ENCODE measurements at places on chromosomes 7 and 10.

DNA sequence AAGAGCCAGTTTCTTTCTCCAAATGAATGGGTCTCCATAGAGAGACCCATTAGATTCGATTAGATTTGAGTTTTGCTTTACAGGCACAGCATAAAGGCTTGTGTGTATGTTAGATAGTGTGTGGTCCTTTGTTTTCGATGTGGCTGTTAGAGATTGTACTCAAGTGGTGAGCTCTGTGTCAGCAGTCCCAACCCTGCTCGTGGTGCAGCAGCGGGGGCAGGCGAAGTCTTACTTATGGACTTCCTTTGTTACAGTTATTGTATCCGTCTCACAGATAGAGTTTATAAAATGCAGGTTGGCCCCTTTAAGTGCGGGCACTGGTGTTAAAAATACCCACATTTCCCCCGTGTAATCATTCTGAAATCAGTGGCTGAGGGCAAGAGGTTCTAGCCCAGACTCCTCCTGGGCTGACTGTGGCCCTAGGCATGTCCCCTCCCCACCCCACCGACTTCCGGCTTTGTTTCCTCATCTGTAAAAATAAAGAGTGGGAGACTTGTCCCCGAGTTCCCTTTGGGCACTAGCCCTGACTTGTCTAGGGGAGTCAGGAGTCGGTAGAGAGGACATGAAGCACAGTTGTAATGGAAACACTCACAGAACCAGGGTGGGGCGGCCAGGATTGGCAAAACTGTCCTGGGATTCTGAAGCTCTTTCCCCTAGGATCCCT lies 28.6 kb downstream of the MTURN start:
- DNase-seq: no peak

DNA sequence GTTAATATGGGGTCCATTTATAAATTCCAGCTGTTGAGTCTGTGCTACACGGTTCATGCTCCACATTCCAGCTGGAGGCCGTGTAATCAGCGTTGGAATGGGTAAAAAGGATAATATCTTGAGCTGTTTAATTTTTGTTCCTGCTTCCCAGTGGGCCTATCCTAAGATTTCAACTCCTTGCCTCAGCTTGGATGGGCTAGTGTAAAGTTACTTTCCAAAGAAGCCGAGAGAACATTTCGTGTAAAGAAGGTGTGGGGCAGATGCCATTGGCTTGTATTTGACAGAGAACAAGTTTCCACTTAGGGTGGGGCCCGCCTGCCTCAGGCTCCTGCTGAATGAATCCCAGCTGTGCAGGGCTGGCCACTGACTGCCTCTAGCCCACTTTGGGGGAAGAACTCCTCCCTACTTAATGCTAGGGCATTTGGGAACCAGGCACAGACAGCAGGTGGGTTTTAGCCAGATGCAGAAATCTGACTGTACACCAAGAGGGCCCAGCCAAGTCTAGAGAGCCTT lies 125.9 kb upstream of the LYZL2 start:
- DNase-seq: no peak

- DNase-seq: no peak
Observed at GRCh38 chr10:77274046-77274795, 363.4 kb downstream of the KCNMA1 start.

DNA sequence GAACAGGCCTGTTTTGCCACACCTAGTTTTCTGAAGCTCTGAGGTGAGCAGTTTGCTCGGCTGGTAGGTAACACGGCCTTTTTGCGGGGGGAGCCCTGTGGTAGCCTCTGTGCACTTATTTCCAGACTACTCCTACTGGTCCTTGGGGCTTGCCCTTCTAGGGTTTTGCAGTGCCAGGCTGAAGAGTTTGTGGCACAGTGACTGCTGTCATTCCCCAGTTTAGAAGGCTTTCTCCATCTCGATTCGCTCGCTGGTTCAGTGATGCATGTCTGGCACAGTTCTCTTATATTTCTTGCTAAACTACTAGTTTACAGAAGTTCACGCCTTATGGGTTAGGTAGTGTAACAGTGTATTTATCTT lies 711 bp downstream of the KIF20B start:
- no peak for DNase-seq

All from caudate nucleus (tissue), 63 donors.